Stimulated activated CD4-positive, alpha-beta T cell treated with anti-CD3 and anti-CD28 coated beads, Interleukin-1b, Interleukin-23, amount 100 ng/mL, for 4 hours (primary cell): ENCODE measurements at places on chromosomes 3 and 15.

DNA sequence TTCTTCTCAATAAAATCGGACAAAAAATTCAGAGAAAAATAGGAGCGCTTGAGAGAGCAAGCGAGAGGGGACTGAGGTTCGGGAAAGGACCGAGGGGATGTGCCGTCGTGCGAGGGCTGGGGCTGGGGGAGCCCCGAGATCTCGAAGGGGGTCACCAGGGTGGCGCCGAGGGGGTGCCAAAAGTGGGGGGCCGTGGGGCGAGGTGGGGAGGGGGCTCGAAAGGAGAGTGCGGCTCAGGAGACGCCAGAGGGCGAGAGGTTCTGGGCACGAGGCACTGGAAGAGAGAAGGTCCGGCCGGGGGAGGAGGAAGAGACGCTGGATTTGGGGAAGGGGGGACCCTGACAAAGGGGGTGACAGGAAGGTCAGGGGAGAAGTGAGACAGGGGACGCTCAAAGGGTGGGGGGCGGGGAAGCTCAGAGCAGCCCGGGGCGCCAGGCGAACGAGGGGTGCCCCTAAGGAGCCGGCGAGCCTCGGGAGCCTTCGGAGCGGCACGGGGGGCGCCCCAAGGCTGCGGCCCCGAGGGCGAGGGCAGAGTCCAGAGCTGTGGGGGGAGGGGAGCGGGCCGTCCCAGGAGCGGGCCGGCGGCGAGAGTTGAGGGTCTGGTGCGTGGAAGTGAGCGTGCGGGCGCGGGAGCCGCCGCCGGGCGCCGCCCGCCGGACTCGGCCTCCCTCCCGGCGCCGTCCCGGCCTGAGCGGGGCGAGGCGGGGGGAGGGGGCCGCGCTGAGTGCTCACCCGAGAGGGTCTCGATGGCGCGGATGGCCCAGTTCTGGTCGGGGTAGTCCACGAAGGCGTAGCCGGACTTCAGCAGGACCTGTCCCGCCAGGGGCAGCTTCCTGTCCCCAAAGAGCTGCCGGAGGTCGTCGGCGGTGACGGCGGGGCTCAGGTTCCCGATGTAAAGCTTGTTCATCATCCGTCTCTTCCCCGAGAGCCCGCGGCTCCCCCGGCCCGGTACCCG lies 514 bp downstream of the IGF2BP2 start:
- DNase-seq, result peak; percentile 14

- DNase-seq, result no peak
Measured at GRCh38 chr3:195735036-195735695, 14.4 kb downstream of the MUC20 start.

DNA sequence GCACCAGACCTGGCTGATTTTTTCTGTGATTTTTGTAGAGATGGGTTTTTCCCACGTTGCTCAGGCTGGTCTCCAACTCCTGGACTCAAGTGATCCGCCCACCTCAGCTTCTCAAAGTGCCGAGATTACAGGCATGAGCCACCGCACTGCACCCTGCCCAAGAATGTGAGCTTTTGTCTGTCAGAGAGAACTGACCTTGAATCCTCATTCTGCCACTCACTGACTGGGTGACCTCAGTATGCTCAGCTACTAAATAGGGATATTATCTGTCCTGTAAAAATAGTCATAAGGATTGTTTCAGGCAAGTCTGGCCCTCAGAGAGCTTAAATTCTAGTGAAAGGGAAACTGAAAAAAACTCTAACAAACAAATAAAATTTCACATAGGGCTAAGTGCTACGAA lies 2.1 kb upstream of the RFT1 start:
- DNase-seq, result no peak

GRCh38 chr3:151445273-151446001 lies 15.4 kb downstream of the IGSF10 start:
- no peak for DNase-seq

DNA sequence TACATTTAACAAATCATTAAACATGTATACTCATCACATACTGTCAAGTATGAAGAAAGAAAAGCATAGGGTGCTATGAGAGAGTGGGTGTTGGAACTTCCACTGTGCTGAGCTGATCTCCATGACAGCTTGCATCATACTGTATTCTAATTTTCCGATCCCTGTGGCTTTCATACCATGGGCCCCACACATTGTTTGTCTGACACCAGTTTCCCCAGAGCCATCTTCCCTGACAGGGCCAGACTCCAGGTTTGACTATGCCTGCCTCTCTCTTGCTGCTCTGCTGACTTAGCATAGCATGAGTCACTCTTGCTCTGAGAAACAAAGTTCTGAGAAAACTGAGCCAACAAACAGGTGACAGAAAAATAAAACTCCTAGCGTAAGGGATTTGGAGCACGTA lies 37.0 kb upstream of the CASR start:
- peak; percentile 2 for DNase-seq

- DNase-seq, result no peak
Measured at GRCh38 chr3:43185274-43185982, 79.5 kb upstream of the POMGNT2 start.

DNA sequence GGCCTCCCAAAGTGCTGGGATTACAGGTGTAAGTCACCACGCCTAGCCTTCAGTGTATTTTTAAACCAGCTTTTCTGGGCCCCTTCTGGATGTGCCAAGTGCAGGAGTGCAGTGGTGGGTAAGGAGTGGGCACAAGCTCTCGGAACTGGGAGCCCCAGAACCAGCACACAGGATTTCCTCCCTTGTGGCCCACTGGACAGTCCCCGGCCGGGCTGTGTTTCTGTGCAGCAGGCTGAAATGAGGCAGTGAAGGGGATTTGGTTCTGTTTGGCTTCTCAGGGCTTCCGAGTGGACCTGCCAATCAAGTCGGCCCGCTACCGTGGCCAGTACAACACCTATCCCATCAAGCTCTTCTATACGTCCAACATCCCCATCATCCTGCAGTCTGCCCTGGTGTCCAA lies 14.4 kb downstream of the SEC61A1 start:
- no peak for DNase-seq

DNA sequence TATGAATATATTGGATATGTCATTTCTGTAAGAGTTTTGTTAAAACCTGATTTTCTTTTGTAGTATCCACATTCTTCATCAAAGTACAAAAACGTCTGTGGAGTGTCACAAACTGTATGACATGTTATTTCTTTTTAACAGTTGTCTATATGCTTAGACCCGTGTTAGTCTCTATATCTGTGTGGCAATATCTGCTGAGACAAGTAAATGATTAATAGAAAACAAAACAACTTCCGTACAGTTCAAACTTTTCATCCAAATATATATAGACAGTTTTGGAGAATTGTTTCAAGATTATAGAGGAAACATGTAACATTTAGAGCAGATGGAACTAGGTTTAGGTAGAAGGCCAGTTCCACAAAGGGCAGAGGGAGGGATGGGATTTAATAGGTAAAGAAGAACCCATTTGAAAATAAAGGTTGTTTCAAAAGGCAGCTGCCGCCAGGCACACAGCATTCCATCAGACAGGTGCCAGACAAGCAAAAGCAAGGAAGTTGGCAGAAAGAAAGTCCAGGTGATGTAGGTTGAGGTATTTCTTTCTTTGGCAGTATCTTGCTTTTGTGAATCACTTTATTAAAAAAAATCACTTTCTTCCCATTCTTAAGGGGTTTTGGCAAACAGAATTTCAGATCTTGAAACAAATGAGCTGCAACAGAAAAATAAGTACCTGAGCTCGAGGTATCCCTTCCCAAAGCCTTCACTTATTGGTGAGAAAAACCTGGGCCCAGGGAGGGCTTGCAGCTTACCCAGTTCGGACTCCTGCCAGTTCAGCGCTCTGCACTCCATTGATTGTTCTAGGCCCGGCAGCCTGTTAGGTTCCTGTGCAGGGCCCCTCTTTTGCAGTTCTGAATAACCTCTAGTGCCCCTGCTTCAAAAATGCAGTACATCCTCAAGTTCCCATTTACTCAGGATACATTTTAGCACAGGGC lies 49.0 kb downstream of the LRRN1 start:
- DNase-seq, result no peak

GRCh38 chr15:28946803-28947202 lies 61.0 kb downstream of the APBA2 start:
- DNase-seq, result no peak

DNA sequence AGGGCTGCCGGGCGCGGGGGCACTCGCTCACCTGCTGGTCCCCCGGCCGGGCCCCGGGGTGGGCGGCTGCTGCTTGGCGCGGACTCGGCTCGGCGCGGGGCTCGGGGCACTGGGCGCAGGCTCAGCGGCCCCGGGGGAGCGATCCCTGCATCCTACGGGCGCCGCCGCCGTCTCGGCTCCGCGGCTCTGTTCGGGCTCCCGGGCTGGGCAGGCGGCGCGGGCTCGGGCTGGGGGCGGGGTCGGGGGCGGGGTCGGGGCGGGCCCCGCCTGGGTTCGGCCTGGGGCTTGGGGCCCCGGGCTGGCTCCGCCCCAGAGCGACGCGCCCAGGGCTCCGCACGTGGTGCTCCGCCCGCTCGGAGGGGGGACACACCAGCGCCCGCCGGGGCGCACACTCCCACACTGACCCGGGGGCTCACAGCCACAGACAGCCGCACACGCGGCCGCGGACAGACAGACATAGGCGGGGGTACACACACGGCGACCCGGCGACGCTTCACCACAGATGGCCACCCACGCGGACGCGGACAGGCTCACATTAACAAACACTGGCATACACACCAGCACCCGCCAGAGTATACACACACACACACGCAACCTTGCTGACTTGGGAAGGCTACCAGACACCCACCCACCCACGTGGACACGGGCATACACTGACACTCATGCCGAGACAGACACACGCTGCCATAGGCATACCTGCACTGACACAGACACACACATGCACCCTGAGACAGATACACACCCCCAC lies at the start of gene SCN5A:
Gene SCN5A (minus strand): TSS at position 188 of the 748 bp plus-strand sequence. CDS start 16,380 bp downstream, outside the sequence.
- DNase-seq, result peak; percentile 40

- DNase-seq, result no peak
Measured at GRCh38 chr3:50615190-50615589, 1.8 kb upstream of the MAPKAPK3 start.

DNA sequence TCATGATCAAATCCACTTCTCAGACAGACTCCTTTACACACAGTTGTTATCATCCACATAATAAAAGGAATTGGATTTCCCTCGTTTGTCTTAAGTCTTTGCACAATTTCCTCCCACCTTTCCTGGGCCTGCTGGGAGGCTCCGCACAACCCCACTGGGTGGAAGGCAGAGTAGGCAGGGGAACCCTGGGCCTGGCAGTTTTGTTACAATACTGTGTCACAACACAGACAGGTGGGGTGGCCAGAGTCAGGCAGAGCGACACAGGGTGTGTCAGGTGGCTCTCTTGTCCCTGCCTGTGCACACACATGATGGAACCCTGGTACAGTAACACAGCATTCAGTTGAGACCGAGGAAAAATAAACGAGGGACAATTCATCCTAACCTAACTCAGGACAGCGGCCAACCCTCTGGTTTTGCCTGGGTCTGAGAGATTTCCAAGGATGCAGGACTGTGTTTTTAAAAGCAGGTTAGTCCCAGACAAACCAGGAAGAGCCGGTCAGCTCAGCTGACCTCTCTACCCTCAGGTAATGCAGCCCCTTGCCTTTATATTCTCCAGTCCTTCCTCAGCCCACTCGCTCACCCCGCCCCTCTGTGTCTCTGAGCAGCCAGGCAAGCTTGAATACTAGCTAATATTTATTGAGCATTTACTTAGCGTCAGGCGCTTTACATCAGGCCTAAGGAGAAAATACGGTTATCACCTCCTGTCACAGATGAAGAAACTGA lies 8.8 kb upstream of the FAM174B start:
- no peak for DNase-seq
